Activated CD4-positive, alpha-beta memory T cell treated with anti-CD3 and anti-CD28 coated beads, Interleukin-2, amount 10 ng/mL, durations not matched to agents 7 days and 5 days (primary cell): ENCODE measurements at places on chromosomes 3 and 15. TPM values are rescaled to one million over a fixed set of nuclear protein-coding genes. Genes with fewer than 3 reads are reported as not detected.

The ITIH3 gene
- total RNA-seq = not detected

DNA sequence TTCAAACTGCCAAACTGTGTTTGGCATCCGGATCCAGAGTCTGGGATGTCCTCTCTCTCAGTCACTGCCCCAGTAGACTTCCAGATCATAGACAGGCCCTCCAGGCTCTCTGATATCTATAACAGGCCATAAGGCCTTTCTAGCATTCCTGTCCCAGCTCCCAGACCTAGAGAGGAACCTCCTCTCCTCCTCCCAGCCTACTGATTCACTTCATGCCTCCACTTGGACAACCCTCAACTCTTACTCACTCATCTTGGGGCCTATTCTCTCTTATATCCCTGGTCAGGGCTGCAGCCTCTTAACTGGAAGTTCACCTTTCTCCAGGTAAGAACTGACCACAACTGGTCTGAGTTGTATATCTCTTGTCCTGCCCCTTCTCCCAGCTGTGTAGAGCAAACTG lies 253.7 kb upstream of the TRIM42 start:
- no peaks in the 10 kb centered on the region for H3K27me3 ChIP-seq
- DNase-seq = no peak
- H3K4me1 ChIP-seq = no peaks in the 10 kb centered on the region
- H3K4me3 ChIP-seq = no peak overlapping the region
- no peaks in the 10 kb centered on the region for H3K36me3 ChIP-seq

GRCh38 chr3:9408061-9408460 lies 10.6 kb downstream of the SETD5 start:
- H3K4me3 ChIP-seq = no peak overlapping the region
- peaks cover 21% of the 10 kb centered on the region for H3K36me3 ChIP-seq
- no peak overlapping the region for H3K27ac ChIP-seq
- H3K4me1 ChIP-seq = peaks cover 46% of the 10 kb centered on the region

DNA sequence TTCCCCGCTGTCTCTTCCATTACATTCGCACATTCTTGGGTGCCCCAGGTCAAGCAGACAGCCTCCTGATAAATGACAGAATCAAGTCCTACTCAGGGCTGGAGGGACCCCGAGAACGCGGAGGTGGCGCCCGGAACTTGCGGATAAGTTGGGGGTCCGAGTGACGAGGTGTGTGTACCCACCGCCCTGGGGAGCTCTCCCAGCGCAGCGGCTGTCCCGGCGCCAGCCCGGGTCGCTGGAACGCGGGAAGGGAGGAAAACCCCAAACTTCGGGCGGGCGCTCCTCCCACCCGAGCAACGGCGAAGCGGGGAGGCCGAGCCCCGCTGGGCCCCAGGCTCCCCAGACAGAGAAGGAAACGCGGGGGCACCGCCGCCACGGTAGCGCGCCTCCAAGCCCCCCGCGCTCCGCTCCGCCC lies 550 bp downstream of the CLN6 start:
- no peak for DNase-seq
- peak overlapping the region; percentile 74 for H3K27ac ChIP-seq
- peaks cover 41% of the 10 kb centered on the region for H3K4me1 ChIP-seq
- H3K36me3 ChIP-seq = peaks cover 12% of the 10 kb centered on the region

- no peak for DNase-seq
- H3K4me1 ChIP-seq = peaks cover 6% of the 10 kb centered on the region
- H3K36me3 ChIP-seq = no peaks in the 10 kb centered on the region
- peaks cover 6% of the 10 kb centered on the region for H3K27me3 ChIP-seq
- H3K27ac ChIP-seq = no peak overlapping the region
Measured at GRCh38 chr15:61831505-61831921, 228.7 kb downstream of the VPS13C start.

The DPPA2 gene
- total RNA-seq = not detected

DNA sequence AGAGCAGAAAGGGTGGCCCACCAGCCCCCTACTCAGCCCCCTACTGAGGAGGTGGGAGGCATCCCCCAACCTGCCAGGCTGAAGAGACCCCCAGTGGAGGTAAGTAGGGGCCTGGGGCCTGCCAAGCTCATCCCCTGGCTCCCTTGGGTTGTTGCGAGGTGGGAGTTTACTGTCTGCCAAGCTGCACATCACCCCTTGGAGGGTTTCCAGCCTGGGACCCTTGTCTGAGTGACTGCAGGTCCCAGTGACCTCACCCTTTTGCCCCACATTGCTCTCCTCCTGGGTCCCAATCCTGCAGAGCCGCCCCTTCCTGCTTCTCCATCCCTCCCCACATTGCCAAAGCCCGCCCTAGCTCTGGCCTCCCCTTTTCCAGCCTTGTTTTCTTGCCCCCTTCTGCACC lies 1.0 kb upstream of the ALS2CL start:
- no peaks in the 10 kb centered on the region for H3K36me3 ChIP-seq
- H3K27ac ChIP-seq = no peak overlapping the region
- no peak for DNase-seq

The SAMMSON gene
- not detected for total RNA-seq

GRCh38 chr3:12194669-12195161 lies 36.0 kb upstream of the TIMP4 start:
- peak; percentile 74 for DNase-seq
- no peaks in the 10 kb centered on the region for H3K27me3 ChIP-seq
- no peaks in the 10 kb centered on the region for H3K36me3 ChIP-seq

The ISL2 gene
- total RNA-seq = 3.7 TPM

- no peak overlapping the region for H3K4me3 ChIP-seq
- no peaks in the 10 kb centered on the region for H3K4me1 ChIP-seq
- no peak overlapping the region for H3K27ac ChIP-seq
- H3K36me3 ChIP-seq = no peaks in the 10 kb centered on the region
- peaks cover 5% of the 10 kb centered on the region for H3K27me3 ChIP-seq
- DNase-seq = peak; percentile 20
Measured at GRCh38 chr3:14274999-14275961, 96.7 kb downstream of the LSM3 start.

- no peak overlapping the region for H3K4me3 ChIP-seq
- peaks cover 7% of the 10 kb centered on the region for H3K36me3 ChIP-seq
- no peak overlapping the region for H3K27ac ChIP-seq
- no peak for DNase-seq
- peaks cover 10% of the 10 kb centered on the region for H3K4me1 ChIP-seq
Measured at GRCh38 chr3:183980403-183980802, 37.3 kb downstream of the ABCC5 start.

The AGTR1 gene
- not detected for total RNA-seq

The TM4SF1 gene
- not detected for total RNA-seq
